ENCODE measurements at places on chromosomes 4 and X. TPM values are rescaled to one million over a fixed set of nuclear protein-coding genes. Genes with fewer than 3 reads are reported as not detected.

Gene NAT8L
- total RNA-seq = 20.7 TPM

Gene TMPRSS11B
- not detected for total RNA-seq

Gene SLIT2
- total RNA-seq = 11.6 TPM

Gene PRPS2
- 15.8 TPM for total RNA-seq

Gene EPHA5
- not detected for total RNA-seq

Gene VCX2
- not detected for total RNA-seq

Gene NUDT10
- total RNA-seq = 3.4 TPM

Gene AKAP14
- total RNA-seq = not detected

Gene RCHY1
- total RNA-seq = 36.0 TPM

Gene CLCN4
- 15.2 TPM for total RNA-seq

Gene TMSB15B
- total RNA-seq = 20.9 TPM

DNA sequence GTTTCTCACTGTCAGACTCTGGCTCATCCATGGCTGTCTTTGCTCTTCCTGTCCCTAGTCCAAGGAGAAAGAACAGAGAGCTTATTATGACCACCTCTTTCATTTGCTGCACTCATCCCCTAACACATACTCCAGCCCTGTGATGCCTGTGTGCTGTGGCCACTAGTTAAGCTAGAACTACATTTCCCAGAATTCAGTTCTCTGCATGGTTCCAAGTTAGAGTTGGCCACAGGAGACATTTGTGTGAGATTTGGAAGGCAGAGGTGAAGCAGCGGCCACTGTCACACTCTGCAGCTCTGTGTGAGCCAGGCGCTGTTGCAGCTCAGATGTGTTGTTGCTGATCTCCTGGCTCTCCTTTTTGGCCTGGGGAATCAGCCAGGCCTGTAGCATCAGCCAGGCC is 188.2 kb upstream of the ATP6AP2 start:
- no peak overlapping the region for H3K27ac ChIP-seq
- no peak overlapping the region for H3K4me3 ChIP-seq
- no peaks in the 10 kb centered on the region for H3K27me3 ChIP-seq
- DNase-seq = no peak
- H3K4me1 ChIP-seq = no peaks in the 10 kb centered on the region

DNA sequence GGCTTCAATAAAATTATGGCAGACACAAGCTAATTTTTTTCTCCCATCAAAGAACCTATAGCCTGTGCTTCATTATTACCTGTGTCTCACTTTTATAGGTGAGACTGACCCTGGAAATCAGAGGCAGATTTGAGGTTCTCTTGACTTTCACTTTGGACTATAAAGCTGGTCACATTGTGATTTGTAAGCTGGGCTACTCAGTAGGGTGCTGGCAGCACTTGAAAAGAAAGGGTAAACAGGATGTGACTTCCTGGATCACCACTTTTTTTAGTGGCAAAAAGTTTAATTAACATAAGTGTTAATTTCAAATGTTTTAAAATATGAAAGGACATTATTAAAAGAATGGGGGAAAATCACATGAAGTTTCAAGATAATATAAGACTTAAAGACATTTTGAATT is 50.6 kb upstream of the GATB start:
- H3K4me3 ChIP-seq = no peak overlapping the region
- no peak overlapping the region for H3K27ac ChIP-seq
- DNase-seq = no peak
- no peaks in the 10 kb centered on the region for H3K36me3 ChIP-seq

DNA sequence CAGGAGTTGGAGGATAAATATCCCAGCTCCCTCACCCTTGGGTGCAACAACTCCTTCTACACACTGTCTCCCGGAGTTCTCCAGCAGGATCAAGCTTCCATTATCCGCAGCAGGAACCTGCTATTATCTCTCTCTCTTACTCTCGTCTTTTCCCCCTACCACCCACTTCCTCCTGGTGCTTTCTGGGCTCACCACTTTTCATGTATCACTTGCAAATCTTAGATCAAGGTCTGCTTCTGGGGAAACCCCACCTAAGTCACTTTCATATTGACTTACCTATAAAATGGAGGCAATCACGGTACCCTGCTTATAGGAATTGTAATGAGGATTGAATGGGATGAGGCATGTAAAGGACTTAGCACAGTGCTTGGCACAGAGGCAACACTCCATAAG is 589.5 kb downstream of the BCOR start:
- no peak overlapping the region for H3K4me3 ChIP-seq
- DNase-seq = no peak
- H3K36me3 ChIP-seq = no peaks in the 10 kb centered on the region

- no peak overlapping the region for H3K4me3 ChIP-seq
- no peak overlapping the region for H3K27ac ChIP-seq
- no peaks in the 10 kb centered on the region for H3K27me3 ChIP-seq
- H3K36me3 ChIP-seq = no peaks in the 10 kb centered on the region
- DNase-seq = no peak
These were observed 312.2 kb downstream of the TMA16 start for GRCh38 chr4:163806653-163807052.

DNA sequence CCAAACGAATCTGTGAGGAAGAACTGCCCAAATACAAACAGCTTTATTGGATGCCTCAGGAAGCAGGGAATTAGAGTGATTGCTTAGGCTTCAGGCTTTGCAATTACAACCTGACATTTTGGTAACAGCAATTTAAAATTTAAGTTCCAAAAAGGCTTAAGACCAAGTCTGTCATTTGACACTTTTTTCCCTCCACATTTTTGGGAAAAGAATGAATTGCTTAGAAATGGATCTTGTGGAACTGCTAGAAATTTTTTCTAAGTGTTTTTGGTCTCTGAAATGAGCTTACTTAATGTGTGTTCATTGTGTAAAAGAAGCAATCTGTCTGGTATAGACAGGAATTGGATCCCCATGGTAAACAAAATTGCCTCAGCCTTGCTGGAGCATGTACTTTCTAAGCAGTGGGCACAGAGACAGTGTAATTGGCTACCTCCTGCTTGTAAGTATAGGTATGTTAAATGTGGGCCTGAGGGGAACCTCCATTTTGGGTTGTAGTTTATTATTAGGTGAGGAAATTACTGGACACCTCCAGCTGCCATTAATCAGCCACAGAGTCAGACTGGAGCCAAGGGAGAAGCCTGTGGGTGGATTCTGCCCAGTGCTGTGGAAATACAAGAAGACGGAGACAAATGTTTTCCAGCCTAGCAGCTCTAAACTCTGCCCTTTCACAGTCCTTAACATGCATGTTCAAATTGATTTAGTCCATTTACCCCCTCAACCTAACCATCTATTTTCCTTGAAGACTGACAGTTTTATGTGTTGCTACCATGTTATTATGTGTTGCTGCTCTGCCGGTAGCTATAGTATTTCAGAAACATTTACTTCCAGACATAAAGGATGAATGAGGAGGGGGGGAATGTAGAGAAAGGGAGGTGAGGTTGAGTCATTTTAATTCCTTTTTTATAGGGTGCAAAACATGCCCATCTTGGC is 473.0 kb downstream of the SPRY1 start:
- no peak overlapping the region for H3K4me3 ChIP-seq
- H3K27ac ChIP-seq = no peak overlapping the region
- peaks cover 12% of the 10 kb centered on the region for H3K4me1 ChIP-seq
- DNase-seq = no peak
- H3K27me3 ChIP-seq = no peaks in the 10 kb centered on the region

DNA sequence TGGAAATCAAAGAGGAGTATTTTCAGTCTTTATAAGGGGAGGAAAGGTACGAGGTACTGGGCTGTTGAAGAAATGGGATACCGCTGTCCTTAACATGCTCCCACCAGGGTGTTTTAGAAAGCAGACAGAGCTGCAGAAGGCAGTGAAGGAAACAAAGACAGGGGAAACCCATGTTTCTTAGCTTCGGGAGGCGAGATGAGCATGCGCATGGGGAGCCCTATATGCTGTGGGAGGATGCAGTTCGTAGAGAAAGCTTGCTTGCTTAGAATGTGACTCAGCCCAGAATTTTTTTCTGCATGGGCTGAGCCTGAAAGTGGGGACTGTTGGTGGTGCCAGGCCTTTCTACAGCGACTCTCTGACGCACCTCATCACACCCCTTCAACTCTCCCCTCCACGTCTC is 28.8 kb upstream of the SCOC start:
- H3K4me1 ChIP-seq = peaks cover 54% of the 10 kb centered on the region
- H3K27ac ChIP-seq = peak overlapping the region; percentile 46
- H3K36me3 ChIP-seq = peaks cover 5% of the 10 kb centered on the region
- no peaks in the 10 kb centered on the region for H3K27me3 ChIP-seq
- DNase-seq = no peak

DNA sequence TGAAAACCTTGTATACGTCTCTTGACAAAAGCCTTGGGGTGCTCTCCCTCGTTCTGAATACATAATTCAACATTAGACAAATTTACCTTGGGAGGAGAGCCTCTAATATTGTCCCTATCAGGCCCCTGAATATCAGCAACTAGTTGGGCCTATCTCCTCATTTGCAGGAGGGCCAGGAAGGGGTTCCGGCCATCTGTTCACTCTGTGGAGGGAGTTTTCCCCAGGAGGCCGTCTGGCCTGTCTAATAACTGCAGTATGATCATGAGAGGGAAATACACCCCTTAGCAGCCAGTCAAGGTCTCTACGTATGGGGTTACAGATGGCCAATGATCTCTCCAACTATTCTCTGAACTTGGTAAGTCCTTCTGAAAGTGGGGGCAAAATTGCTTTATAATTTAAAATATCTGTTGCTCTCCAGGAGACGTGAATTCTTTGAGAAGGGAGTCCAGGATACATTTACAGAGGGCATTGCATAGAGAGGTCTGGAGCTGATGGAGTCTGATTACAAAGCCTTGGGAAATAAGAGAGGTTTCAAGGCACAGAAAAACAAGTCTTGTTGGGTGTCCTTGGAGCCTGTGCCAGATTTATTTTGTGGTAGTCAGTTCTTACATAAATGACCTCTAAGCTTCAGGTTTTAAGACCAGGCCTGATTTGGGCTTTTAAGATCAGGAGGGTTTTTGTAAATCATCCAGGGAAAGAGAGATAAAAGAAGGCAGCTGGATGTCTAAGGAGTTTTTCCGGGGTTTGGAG is 48.2 kb upstream of the UXT start:
- no peak for DNase-seq
- H3K4me1 ChIP-seq = no peaks in the 10 kb centered on the region
- no peaks in the 10 kb centered on the region for H3K36me3 ChIP-seq

GRCh38 chr4:100555611-100556337 is 38.0 kb upstream of the EMCN start:
- no peak for DNase-seq
- H3K4me3 ChIP-seq = no peak overlapping the region
- H3K36me3 ChIP-seq = no peaks in the 10 kb centered on the region
- H3K27ac ChIP-seq = no peak overlapping the region

DNA sequence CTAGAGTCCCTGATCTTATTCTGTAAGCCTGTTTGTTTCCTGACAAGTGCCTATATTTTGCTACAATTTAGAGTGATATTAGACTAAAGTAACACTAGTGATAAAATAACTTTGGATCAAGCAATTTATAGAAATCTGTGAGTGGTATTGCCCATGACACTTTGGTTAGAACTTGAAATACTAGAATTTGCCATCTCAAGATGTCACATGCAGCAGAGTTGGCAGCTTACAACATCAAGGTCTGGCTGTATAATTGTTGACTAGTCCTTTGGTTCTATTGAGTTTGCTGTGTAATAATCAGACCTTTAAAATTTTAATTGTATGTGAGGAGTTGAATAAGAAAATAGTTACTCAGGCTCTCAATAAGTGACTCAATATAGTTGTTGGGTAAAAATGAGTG is 167.1 kb downstream of the RAPGEF2 start:
- DNase-seq = no peak
- H3K36me3 ChIP-seq = no peaks in the 10 kb centered on the region
- H3K4me1 ChIP-seq = peaks cover 17% of the 10 kb centered on the region
- H3K27me3 ChIP-seq = no peaks in the 10 kb centered on the region

- H3K27ac ChIP-seq = no peak overlapping the region
- peaks cover 16% of the 10 kb centered on the region for H3K4me1 ChIP-seq
- no peaks in the 10 kb centered on the region for H3K27me3 ChIP-seq
- peaks cover 2% of the 10 kb centered on the region for H3K36me3 ChIP-seq
- no peak for DNase-seq
These were observed 6.1 kb downstream of the ACOX3 start for GRCh38 chr4:8434251-8435073.

DNA sequence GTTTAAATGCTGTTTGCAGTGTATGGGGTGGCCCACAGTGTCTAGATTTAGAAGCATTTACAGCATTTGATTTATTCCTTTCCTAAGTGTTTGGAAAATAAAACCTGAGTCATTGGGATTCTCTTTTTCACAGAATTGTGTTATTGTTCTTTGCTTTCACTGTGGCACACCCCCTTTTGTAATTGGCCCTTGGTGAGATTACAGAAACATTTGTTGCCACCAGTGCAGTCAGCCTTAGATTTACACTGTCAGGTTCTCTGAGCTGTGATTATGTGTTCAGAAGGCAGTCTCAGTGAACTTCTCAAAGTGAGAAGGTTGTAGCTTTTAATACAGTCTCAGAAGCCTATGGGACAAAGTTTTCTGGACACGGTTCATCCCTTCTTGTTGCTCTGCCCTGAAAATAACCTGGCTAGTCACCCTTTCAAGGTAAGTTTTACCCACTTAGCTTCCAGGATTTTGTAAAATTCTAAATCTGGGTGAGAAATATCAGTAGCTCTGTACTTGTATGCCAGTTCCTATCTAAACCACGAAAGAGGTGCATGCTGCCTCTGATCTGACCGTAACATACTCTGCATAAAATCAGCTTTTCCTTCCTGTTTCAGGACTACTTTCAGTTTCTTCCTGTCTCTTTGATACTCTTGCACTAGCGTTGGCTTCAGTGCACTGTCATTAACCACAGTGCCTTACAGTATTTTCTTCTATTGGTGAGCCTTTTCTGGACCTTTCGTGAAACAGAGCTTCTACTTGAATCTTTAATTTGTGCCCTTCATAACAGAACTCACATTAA is 12.6 kb downstream of the RUFY3 start:
- H3K4me3 ChIP-seq = no peak overlapping the region
- H3K36me3 ChIP-seq = peaks cover 3% of the 10 kb centered on the region
- no peak for DNase-seq

DNA sequence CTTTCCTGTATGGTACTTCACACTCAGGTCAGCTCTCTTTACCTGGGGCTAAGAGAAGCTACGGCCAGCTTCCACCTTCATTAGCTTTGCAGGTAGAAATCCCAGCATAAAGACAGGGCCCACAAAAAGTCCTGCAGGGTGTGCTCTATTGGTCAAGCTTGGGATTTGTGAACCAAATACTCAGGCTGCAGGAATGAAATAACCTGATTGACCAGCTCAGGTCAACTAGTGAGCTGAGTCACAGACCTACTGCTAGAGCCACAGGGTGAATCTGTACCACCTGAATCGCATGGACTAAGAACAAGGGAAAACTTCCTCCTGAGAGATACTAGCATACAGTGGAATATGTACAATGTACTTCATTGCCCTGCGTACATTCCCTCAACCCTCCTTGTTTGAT is 172.2 kb downstream of the HHIP start:
- no peak overlapping the region for H3K4me3 ChIP-seq
- no peaks in the 10 kb centered on the region for H3K27me3 ChIP-seq
- no peak for DNase-seq
- no peak overlapping the region for H3K27ac ChIP-seq
- H3K36me3 ChIP-seq = peaks cover 2% of the 10 kb centered on the region

All from progenitor cell of endocrine pancreas (in vitro differentiated cells).